NCI-H1930 (cell line): ENCODE measurements at places on chromosomes 16 and 17.

- DNase-seq = no peak
These were observed 36.1 kb downstream of the MIS12 start for GRCh38 chr17:5522476-5522875.

DNA sequence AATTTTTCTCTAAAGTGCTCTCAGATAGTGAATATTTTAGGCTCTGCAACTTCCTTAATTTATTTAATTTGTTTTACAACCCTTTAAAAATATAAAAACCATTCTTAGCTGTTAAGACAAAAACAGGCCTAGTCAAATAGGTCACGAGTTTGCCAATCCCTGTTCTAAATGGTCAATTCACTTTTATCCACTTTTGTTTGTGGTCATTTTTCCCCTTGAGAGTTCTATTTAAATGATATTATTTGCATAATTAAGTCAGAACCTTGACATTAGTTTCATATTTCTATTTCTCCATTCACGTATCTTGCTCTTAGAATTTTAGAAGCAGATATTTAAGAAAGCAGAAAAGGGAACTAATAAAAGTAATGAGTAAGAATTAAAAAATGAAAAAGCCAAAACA is 4.0 kb downstream of the AMFR start:
- no peak for DNase-seq

- DNase-seq = no peak
These were observed 114.8 kb upstream of the C16orf82 start for GRCh38 chr16:26951950-26952349.

- DNase-seq = no peak
These were observed 12.3 kb downstream of the TMEM100 start for GRCh38 chr17:55710410-55710809.

DNA sequence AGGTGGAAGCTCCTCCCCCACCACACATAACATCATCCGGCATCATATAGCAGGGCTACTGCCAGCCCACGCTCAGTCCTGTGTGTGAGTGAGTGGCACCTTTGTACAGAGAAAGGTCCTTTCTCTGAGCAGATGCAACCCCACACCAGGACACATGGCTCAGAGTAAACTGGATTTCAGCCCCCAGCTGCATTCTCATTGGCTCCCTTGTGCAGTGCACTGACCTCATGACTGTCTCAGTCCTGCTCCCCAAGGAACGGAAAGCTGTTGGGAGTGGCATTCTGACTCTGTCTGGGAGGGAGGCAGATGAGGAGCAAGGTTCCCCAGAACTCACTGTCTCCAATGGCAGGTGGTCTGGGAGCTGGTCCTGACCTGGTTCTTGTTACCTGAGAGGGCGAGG is 244.1 kb downstream of the PHKB start:
- no peak for DNase-seq

DNA sequence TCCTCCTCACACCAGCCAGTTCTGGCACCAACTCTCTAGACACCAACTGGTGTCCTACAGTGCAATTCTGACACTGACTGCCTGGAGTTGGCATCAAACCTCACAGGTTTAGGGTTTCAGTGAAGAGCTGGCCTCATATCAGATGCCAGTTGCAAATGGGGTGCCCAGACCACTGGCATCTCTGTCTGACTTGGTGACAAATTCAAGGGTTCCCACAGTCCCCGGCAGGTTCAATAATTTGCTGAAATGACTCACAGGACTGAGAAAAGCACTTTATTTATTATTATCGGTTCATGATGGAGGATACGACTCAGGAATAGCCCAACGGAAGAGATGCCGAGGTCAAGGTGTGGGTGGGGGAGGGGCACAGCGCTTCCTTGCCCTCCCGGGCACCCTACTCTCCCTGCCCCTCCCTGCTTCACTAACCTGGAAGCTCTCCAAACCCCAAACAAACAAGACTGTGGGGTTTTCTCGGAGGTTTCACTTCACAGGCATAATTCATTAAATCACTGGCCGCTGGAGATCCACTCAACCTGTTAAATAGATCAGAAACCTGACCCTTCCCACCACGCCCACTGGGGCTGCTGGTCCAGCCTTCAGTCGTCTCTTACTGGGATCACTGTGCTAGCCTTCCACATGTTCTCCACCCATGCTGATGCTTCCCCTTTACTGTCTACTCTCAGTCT is 1.7 kb upstream of the NLRP1 start:
- DNase-seq = no peak

DNA sequence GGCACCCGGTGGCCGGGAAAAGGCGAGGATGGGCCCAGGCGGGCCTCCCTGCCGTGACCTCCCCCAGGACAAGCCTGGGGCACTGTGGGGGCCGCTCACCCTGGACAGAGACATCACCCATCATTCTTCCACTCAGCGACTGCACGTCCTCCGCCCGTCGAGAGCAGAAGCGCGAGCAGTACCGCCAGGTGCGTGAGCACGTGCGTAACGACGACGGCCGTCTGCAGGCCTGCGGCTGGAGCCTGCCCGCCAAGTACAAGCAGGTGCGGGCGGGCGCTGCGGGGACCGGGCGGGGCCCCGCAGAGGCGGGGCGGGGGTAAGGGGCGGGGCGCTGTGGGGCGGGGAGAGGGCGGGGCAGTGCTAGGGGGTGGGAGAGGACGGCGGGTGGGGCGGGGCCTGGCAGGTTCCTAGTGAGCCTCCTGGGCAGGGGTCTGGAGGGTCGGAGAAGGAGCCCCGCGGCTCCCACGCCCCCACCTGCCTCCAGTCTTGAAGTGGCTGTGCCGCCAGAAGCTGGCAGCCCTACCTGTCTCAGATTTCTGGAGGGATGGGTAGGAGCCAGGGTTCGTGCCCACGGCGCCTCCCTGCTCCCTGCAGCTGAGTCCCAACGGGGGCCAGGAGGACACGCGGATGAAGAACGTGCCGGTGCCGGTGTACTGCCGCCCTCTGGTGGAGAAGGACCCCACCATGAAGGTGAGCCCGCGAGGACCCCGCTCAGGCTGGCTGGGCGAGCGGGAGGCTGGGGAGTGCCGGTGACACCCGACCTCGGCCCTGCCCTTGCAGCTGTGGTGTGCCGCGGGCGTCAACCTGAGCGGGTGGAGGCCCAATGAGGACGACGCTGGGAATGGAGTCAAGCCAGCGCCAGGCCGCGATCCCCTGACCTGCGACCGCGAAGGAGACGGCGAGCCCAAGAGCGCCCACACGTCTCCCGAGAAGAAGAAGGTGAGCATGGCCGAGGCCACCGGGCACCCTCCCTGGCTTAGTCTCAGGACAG is 7.5 kb downstream of the NME3 start:
- no peak for DNase-seq

GRCh38 chr17:42065201-42065600 is 14.8 kb upstream of the C17orf113 start:
- DNase-seq = no peak
